Stimulated activated CD8-positive, alpha-beta memory T cell treated with anti-CD3 and anti-CD28 coated beads, Interleukin-7, amount 100 ng/mL, for 24 hours (primary cell): ENCODE measurements at places on chromosomes 1 and 21.
A peak's percentile ranks its signal among the peaks of the same experiment; 100 is the strongest.

- DNase-seq = no peak
These were observed 12.3 kb upstream of the PHC2 start for GRCh38 chr1:33443080-33443704.

GRCh38 chr1:14878124-14878523, 275.4 kb upstream of the TMEM51 start:
- no peak for DNase-seq

DNA sequence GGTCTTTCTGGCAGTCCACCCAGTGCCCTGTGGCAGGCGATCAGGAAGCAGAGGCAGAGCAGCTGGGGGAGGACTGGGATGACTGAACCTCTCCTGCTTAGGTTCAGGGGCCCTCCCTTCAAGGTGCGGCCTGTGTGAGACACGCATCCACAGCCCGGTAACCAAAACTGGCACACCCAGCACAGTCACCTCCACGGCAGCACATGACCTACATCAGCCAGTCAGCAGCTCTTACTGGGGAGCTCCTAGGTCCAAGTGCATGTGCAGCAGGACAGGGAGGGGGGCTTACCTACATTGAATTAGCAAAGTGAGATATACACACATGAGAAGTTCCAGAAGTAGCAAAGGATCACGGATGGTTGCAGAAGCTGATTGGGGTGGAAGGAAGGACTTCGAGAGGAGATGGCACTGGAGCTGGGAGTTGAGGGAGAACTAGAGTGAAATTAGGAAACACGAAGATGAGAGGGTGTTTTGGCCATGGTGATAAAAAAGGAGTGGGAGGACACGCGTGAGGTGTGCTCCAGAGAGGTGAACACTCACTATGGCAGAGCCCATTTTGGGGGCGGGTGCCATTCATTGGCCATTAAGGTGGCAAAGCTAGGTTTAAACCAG, 51.4 kb upstream of the IRF2BP2 start:
- no peak for DNase-seq

- no peak for DNase-seq
These were observed 1.2 kb downstream of the LMOD1 start for GRCh38 chr1:201945157-201945556.

GRCh38 chr1:5992026-5992813, at the start of gene NPHP4:
TSS of gene NPHP4 (minus strand) at chr1:5992425. CDS start at chr1:5986289, 6,136 bp downstream.
- DNase-seq = peak; percentile 99

GRCh38 chr1:78500529-78500928, 9.8 kb downstream of the PTGFR start:
- no peak for DNase-seq

DNA sequence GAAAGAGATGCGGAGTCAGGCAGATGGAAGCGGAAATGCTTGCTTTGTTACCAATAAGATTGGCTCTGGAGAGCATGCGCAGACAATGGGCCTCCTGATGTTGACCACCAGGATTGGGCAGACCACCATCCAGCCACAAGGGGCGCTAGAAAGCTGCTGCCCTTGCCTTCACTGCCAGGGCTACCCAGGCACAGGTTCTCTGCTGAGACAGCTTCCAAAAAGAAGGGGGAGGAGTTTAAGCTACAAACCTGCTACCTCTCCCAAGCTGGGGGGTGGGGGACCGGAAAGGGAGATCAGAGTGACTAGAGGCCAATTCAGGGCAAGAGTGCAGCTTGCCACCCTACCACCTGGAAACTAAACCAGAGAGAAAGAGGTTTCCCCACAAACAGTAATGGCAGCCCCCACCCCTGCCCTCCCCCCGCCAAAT, 369.7 kb downstream of the RRAGC start:
- DNase-seq = peak; percentile 30

- DNase-seq = no peak
These were observed 268.2 kb downstream of the HMCN1 start for GRCh38 chr1:186002406-186002805.

- DNase-seq = no peak
These were observed 106.0 kb upstream of the TIAM1 start for GRCh38 chr21:31449921-31450535.

DNA sequence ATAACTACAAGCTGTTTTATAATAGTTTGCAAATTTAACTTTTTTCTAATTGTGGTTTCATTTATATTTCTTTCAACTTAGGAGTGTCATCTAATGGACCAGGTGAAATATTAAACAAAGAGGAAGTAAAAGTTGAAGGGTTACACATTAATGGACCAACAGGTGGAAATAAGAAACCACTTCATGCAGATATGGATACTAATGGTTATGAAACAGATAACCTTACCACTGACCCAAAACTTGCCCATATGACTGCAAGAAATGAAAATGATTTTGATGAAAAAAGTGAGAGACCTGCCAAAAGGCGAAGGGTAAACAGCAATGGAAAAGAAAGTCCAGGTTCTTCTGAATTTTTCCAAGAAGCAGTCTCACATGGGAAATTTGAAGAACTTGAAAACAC, 59.7 kb downstream of the MIER1 start:
- no peak for DNase-seq

DNA sequence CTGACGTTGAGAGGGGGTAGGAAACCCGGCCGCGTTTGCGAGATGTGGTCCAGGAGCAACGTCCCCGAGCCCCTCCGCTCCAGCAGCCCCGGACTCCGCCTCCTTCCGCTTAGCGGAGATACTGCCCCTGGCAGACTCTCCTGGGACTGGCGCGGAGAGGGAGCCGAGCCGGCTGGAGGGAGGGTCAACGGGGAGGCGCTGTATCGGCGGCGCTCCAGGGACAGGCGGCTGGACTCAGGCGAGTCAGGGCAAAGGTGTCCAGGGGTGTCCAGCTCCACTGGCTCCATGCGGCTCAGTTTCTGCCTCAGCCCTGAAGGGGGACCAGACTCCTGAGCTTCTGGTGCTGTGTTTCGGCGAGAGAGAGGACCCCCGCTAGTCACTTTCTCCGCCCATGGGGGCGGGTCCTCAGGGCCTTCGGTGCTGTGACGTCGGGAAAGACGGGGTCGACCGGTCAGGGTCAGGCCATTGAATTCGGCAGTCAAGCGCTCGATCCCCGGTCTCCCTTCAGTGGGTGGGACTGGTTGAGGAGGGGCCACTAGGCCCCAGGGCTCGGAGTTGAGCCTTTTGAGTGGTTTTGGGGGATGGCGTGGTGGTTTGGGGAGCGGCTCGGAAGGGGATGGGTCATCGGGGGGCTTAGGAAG, 2.8 kb upstream of the LIX1L start:
- DNase-seq = no peak

DNA sequence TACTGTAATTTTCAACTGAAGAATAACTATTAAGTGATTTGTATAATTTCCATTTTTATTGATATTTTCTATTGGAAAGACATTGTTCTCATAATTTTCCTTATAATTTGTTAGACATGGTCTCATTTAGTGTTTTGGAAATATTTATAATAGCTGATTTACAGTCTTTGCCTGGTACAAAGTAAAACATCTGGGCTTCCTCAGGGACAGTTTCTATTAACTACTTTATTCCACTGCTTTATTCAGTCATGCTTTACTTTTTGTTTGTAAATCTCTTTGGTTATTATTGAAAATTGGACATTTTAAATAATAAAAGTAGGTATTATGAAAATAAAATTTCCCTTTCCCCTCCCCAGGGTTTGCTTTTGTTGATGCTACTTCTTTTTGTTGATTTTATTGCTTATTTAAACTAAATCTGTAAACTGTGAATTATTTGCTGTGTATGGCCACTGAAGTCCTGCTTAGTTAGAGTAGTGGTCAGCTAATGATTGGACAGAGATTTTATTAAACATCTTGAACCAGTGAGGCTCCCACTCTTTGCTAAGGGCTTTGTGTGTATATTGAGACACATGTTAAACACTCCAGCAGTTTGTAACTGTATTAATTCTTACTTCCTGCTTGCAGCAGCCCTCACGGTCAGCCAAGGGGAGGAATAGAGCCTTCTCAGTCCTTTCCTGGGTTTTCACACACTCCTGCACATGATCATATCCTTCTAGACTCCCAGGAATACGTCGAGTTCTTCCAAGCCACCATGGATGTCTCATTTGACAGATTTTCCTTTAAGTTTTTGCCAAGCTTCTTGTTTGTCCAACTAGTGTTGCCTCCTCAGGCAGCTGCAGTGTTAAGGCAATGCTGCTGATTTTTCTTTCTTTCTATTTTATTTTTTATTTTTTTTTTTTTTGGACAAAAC, 994.6 kb upstream of the PRMT6 start:
- no peak for DNase-seq

GRCh38 chr21:39674801-39675200, 62.1 kb downstream of the B3GALT5 start:
- DNase-seq = no peak

DNA sequence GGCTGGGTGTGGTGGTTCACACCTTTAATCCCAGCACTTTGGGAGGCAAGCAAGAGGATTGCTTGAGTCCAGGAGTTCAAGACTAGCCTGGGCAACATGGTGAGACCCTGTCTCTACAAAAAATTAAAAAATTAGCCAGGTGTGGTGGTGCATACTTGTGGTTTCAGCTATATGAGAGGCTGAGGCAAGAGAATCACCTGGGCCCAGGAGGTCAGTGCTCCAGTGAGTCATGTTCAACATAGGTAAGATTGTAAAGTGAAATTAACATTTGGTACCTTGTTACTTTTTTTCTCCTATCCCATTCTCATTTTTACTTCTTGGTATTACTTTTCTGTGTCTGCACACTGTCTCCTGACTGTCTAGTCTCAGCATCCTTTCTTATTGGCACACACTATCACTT, 19.0 kb downstream of the MAGI3 start:
- DNase-seq = no peak

- no peak for DNase-seq
These were observed 11.7 kb downstream of the DSCAM start for GRCh38 chr21:40835184-40835694.

DNA sequence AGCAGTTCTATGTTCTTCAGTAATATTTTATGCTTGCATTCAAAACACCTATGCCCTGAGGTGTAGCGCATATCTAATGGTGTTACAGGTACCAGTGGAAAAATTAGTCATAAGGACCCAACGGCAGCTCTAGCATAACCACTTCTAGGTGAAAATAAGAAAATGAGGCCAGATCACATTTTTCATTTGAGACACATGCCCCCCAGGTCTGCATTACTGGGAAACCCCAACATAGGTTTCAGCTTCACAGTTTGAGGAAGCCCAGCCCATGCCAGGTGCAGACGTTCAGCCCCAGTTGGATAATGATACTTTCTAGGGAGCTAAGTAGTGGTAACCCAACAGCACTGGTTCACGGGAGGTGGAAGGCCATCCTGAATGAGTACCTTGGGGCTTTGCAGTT, 129.8 kb downstream of the CNIH3 start:
- DNase-seq = no peak

GRCh38 chr1:206451134-206451686, 19.1 kb upstream of the IKBKE start:
- DNase-seq = no peak

GRCh38 chr21:41364308-41364707, 2.5 kb downstream of the MX2 start:
- DNase-seq = no peak

GRCh38 chr1:155255243-155256007, at the start of gene ENTREP3:
TSS of gene ENTREP3 (minus strand) at chr1:155255483. CDS start at chr1:155254877, 606 bp downstream.
- peak; percentile 54 for DNase-seq

DNA sequence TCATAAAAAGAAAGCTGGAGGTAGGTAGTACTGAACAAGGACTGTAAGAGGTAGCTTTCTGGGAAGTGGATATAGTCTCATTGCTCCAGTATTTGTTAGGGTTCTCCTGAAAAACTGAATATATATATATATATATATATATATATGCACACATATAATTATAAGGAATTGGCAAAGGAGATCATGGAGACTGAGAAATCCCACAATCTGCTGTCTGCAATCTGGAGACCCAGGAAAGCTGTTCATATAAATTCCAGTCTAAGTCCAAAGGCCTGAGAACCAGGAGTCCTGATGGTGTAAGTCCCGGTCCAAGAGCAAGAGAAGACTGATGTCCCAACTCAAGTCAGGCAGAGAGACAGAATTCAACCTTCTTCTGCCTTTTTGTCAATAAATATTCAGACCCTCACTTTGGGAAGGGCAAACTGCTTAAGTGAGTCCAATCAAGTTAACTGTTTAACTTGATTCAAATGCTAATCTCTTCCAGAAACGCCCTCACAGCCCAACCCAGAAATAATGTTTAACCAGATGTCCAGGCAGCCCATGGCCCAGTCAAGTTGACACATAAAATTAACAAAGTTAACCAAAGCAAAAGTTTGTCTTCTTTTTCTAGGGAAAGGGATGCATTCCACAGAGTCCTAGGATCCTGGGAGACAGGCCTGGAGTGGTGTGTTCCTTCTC, 225.3 kb upstream of the KAZN start:
- DNase-seq = no peak

DNA sequence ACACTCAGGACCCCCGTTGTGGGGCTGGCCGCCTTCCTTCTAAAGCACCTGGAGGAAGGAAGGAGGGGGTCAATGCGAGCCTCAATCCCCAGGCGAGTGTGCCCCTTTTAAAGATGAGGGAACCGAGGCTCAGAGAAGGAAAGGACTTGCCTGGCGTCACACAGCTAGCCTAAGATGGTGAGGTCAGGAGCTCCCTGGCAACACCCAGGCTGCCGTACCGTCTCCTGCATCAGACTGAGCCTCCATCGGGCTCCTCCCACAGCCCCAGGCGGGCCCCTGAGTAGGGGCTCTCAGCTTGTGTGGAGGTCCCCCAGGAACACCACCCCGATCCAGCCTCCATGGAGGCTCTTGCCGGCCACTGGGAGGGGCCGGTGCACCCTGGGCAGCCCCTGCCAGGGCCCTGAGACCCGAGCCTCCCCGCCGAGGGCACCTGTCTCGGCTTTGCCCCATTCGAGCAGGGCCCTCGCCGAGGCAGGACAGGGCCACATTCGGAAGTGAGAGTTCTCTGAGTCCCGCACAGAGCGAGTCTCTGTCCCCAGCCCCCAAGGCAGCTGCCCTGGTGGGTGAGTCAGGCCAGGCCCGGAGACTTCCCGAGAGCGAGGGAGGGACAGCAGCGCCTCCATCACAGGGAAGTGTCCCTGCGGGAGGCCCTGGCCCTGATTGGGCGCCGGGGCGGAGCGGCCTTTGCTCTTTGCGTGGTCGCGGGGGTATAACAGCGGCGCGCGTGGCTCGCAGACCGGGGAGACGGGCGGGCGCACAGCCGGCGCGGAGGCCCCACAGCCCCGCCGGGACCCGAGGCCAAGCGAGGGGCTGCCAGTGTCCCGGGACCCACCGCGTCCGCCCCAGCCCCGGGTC, at the start of gene AIRE:
Gene AIRE (plus strand): TSS at position 739 of the 855 bp plus-strand sequence. CDS start 131 bp downstream, outside the sequence.
- DNase-seq = no peak

GRCh38 chr1:156717351-156717750, 10.9 kb upstream of the METTL25B start:
- no peak for DNase-seq

DNA sequence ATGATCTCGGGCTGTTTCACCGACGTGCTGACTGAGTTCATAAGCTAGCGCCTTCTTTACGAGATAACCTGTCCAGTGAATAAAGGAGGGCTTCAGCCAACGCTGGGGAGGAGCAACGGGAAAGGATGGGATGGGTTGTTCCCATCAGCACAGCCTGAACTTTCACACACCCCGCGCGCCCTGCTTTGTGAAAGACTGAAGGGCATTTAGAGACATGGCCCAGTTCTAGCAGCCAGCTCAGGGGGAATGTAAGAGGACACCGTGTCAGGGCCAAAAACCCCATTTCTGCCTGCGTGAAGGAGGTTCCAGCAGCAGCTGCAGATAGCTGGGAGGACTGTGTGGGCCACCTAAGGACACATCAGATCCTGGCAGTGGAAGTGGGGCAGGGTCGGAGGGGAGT, 255.1 kb upstream of the RAB4A start:
- no peak for DNase-seq
